Stimulated activated naive B cell treated with anti-CD40 and anti-IgM and Interleukin-4, amounts not matched to agents 10 μg/mL and 1 μg/mL and 100 μg/mL, for 72 hours (primary cell): ENCODE measurements at places on chromosomes 1 and 21.

DNA sequence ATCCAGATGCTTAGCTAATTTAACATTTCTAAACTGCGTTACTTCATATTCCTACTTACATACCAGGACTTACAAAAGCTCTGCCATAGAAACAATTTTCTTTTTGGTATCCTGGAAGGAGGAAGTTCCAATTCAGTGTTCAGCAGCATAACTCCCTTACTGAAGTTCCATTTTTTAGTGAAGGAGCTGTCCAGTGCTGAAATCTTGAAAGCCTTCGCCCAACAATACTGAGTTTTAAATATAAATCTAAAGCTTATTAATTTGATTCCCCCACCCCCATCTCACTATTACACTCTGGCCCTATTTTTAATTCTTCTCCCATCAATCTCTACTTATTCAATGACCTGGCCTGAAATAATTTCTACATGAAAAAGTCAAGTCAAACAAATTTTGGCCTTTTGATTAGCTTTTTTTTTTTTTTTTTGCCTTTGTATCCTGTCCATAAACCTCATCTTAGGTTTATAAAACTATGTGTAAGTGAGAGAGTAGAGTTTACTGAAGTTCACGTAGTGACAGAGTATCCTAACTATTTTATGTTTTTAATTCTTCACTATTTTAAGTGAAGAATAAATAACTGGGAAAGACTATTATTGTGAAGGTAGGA is 323.0 kb upstream of the PLD5 start:
- peaks cover 3% of the 10 kb centered on the region for H3K36me3 ChIP-seq
- no peak overlapping the region for H3K27ac ChIP-seq
- H3K27me3 ChIP-seq = peaks cover 7% of the 10 kb centered on the region
- H3K4me1 ChIP-seq = no peaks in the 10 kb centered on the region
- no peak for DNase-seq

- no peak overlapping the region for H3K4me3 ChIP-seq
- no peaks in the 10 kb centered on the region for H3K4me1 ChIP-seq
- no peak for DNase-seq
- no peaks in the 10 kb centered on the region for H3K36me3 ChIP-seq
- H3K27me3 ChIP-seq = no peaks in the 10 kb centered on the region
These were observed 97.0 kb downstream of the MT1HL1 start for GRCh38 chr1:236907205-236907604.

GRCh38 chr1:222390181-222390580 is 157.7 kb downstream of the HHIPL2 start:
- no peaks in the 10 kb centered on the region for H3K36me3 ChIP-seq
- DNase-seq = no peak
- H3K27me3 ChIP-seq = peaks cover 31% of the 10 kb centered on the region

DNA sequence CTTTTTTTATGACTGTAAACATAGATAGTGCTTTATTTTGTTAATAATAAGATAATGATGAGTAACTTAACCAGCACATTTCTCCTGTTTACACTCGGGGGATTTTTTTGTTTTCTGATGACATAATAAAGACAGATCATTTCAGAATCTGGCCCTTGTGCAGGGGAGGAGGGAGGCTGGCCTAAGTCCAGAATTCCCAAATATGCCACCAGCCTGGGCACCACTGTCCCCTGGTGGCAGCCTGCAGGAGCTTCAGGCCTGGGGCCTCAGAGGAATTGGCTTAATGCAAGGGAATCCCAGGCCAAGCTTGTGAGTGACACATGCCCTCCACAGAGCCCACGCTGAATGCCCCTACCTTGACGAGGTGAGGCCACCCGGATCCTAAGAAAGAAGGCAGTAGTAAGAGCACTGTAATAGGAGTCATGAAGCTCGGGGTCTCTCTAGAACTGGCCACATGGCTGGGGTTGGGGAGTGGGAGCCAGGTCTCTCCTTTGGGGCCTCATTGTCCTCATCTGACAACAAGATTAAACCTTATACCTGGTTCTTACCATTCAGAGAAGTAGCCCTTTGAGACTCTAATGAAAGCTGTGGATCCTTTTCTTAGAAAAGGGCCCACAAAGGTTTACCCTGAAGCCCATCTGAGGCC is 24.1 kb downstream of the ETNK2 start:
- H3K27ac ChIP-seq = no peak overlapping the region
- H3K4me1 ChIP-seq = peaks cover 11% of the 10 kb centered on the region
- no peaks in the 10 kb centered on the region for H3K36me3 ChIP-seq
- H3K27me3 ChIP-seq = peaks cover 16% of the 10 kb centered on the region

- DNase-seq = no peak
- H3K36me3 ChIP-seq = peaks cover 12% of the 10 kb centered on the region
- no peak overlapping the region for H3K4me3 ChIP-seq
- H3K27ac ChIP-seq = no peak overlapping the region
- no peaks in the 10 kb centered on the region for H3K27me3 ChIP-seq
These were observed 302.7 kb downstream of the MRPL39 start for GRCh38 chr21:25304611-25305010.

GRCh38 chr1:29648798-29649188 is 412.5 kb downstream of the PTPRU start:
- DNase-seq = no peak
- H3K27ac ChIP-seq = no peak overlapping the region
- H3K4me3 ChIP-seq = no peak overlapping the region

DNA sequence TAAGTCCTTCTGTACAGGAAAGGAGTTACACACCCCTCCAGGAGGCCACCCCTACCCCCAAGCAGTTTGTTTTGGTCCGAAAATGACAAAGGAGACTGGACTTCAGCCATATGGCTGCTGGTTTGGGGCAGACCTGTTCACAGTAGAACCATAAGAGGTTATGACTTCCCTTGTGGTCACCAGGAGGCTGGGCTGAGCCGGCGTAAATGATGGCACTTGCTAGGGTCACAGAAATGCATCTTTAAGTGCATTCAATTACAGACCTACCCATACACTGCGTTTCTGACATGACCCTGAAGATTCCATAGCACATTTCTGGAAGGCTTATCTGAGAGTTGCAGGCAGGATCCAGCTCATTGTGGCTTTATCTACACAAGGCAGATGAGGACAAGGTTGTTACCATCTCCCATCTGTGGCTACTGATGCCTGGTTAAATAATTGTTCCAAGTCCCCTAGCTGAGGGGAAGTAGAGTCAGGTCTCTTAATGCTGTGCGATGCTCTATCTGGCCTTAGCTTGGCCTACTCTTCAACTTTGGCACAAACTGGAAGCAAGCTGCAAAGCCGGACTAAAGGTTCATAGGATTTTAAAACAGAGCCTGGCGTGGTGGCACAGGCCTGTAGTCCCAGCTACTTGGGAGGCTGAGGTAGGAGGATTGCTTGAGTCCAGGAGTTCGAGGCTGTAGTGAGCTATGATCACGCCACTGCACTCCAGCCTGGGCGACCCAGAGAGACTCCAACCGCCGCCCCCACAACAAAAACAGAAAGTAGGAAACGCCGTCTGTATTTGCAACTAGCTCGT is 1.7 kb upstream of the TRIM67 start:
- H3K4me1 ChIP-seq = peaks cover 21% of the 10 kb centered on the region
